ENCODE measurements at places on chromosomes 5 and 9. TPM values are rescaled to one million over a fixed set of nuclear protein-coding genes. Genes with fewer than 3 reads are reported as not detected.
A peak's percentile ranks its signal among the peaks of the same experiment; 100 is the strongest.

DNM1 gene
- total RNA-seq = 30.8 TPM

CCDC192 gene
- 2.5 TPM for total RNA-seq

PCDHAC2 gene
- 12.6 TPM for total RNA-seq

TMEM252 gene
- not detected for total RNA-seq

PCDHB3 gene
- 0.10 TPM for total RNA-seq

EIF4E1B gene
- not detected for total RNA-seq

CNTNAP3B gene
- 35.5 TPM for total RNA-seq

FAM240B gene
- total RNA-seq = not detected

C9orf50 gene
- total RNA-seq = not detected

IL13 gene
- total RNA-seq = not detected

SPATA9 gene
- 0.44 TPM for total RNA-seq

DNA sequence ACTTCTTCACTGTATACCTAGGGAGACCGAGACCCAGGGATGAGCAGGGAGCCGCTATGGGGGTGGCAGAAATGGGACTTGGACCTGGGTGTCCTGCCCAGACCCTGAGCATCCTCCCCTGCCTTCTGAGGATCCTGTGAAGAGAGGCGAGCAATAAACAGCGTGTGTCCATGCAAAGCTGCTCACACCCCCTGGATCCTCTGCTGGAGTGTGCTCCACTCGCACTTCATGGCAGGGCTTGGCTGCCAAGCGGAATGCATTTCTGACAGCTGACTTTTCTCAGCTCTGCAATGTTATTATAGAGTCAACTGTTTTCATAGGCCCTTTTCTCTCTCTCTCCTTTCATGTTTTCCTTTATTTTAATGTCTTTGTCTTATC, 31.0 kb upstream of the ALDH1B1 start:
- DNase-seq = no peak

DNA sequence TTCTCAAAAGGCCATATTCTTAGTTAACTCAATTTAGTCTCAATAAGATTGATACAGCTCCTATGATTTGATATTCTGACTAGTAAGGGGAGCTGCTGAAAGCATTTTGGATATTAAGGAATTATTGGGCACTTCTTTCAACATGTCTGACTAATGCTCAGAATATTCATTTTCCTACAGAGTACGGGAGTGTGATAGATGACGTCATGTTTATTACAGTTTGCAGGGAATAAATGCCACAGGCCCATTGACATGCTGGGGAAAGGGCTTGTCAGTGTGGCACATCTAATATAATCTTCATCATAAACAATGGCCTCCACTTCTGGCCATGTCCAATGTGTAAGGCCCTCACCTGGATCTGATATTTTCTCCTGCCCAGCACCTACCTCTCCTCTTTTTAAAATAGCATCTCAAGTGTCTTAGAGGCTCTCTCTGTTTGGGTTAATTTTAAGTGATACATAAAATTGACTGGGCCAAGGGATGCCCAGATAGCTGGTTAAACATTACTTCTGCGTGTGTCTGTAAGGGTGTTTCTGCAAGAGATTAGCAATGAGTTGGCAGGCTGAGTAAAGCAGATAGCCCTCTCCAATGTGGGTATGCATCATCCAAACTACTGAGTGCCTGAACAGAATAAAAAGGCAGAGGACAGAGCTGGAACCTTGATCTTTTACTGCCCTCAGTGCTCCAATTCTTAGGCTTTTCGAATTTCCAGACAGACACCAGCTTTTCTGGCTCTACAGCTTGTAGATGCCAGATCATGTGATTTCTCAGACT, 99.3 kb downstream of the SLC24A2 start:
- no peak for DNase-seq

DNA sequence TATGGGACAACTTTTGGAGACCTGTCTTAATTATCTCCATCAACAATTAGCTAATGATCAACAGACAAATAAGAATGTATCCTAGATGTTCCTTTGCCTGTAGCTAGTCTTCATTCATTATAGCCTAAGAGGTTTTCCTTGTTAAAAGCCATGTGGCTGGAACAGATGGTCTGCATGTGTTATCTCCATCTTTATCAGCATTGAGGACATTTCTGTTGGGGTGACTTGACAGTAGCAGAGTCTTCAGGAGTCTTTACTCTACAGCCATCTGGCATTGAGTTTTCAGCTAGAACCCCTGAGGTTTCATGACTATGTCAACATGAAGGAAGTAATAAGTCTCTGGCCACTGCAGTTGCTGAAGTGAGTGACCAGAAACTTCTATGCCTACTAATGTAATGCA, 106.6 kb upstream of the TLE4 start:
- DNase-seq = no peak

DNA sequence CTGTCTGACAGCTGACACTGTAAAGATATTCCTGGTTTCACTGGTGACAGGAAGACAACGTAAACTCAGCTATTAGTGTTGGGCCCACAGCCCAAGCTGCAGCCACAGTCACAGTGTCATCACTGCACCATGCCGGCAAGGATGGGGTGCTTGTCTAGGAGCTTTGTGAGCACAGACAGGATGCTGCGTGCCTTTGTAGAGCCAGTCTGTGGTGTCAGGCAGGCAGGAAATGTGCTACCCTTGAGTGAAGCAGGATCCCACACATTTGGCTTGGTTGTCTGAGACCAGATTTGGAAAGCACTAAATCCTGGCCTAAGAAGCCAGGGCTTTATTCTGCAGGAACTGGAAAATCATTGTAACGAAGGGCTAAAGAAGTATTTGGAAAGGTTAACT, 121.6 kb upstream of the ADAMTS16 start:
- DNase-seq = no peak

GRCh38 chr5:178385496-178385890, 152.9 kb upstream of the PHYKPL start:
- DNase-seq = no peak

GRCh38 chr5:133203317-133204305, 151.8 kb downstream of the HSPA4 start:
- DNase-seq = no peak

GRCh38 chr5:77645158-77645994, 6.9 kb upstream of the OTP start:
- peak; percentile 84 for DNase-seq

DNA sequence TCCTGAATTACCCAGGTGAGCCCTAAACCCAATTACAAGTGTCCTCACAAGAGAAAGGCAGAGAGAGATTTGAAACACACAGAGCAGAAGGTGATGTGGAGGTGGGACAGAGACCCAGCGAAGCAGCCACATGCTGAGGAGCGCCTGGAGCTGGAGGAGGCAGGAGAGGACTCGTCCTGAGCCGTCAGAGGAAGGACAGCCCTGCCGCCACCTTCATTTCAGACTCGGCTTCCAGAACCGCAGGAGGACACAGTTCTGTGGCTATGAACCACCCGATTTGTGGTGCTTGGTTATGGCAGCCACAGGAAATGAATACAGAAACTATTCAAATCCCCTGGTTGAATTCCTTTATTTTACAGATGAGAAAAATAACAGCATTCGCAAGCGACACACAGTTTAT, 16.4 kb upstream of the FBP1 start:
- DNase-seq = no peak

DNA sequence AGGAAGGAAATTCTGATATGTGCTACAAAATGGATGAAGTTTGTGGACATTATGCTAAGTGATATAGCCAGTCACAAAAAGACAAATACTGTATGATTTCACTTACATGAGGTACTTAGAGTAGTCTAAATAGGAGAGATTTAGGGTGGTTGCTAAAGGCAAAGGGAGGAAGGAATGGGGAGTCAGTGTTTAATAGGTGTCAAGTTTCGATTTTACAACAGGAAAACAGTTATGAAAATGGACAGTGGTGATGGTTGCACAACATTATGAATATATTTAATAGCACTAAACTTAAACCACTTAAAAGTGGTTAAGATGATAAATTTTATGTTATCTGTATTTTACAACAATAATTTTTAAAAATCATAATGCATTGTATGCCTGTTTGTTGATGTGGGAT, 40.4 kb upstream of the ECM2 start:
- no peak for DNase-seq

GRCh38 chr9:137575364-137575715, 3.4 kb downstream of the DPH7 start:
- no peak for DNase-seq

GRCh38 chr5:53170746-53171349, 61.3 kb upstream of the MOCS2 start:
- DNase-seq = peak; percentile 35

- no peak for DNase-seq
These were observed 21.1 kb downstream of the TRAF1 start for GRCh38 chr9:120905315-120906164.
